T-helper 17 cell (primary cell): ENCODE measurements at places on chromosomes 11 and 22.

DNA sequence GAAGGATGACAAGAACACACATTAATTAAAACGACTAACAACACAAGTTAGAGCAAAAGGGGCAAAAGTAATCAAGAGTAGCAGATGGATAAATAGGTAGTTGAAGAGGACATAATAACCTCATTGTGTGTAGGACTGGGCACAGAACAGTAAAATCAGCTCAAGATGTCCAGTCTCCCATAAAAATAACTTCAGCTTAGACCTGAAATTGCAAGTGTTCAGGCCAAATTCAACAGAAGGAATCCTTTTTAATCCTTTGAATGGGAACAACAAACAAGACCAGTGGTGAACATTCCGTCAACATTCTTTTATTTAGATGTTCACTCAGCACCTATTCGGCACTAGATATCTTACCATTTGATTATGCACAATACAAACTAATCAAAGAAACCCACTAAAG lies 4.4 kb downstream of the MTMR2 start:
- no peak overlapping the region for H3K4me3 ChIP-seq
- DNase-seq, result no peak
- peaks cover 10% of the 10 kb centered on the region for H3K36me3 ChIP-seq
- H3K4me1 ChIP-seq, result peaks cover 19% of the 10 kb centered on the region
- no peaks in the 10 kb centered on the region for H3K27me3 ChIP-seq

GRCh38 chr11:126163074-126163700 lies 48.3 kb downstream of the RPUSD4 start:
- H3K27me3 ChIP-seq, result peaks cover 38% of the 10 kb centered on the region
- peaks cover 3% of the 10 kb centered on the region for H3K4me1 ChIP-seq
- no peaks in the 10 kb centered on the region for H3K36me3 ChIP-seq
- no peak overlapping the region for H3K4me3 ChIP-seq
- H3K27ac ChIP-seq, result no peak overlapping the region

- H3K4me3 ChIP-seq, result no peak overlapping the region
- no peak for DNase-seq
- no peaks in the 10 kb centered on the region for H3K27me3 ChIP-seq
- no peaks in the 10 kb centered on the region for H3K4me1 ChIP-seq
- no peak overlapping the region for H3K27ac ChIP-seq
Observed at GRCh38 chr11:133362156-133362555, 170.1 kb downstream of the OPCML start.

GRCh38 chr11:86456075-86456939 lies 81.6 kb downstream of the CCDC81 start:
- H3K27ac ChIP-seq, result no peak overlapping the region
- peak; percentile 27 for DNase-seq
- H3K27me3 ChIP-seq, result peaks cover 8% of the 10 kb centered on the region
- no peak overlapping the region for H3K4me3 ChIP-seq
- H3K36me3 ChIP-seq, result no peaks in the 10 kb centered on the region

- no peaks in the 10 kb centered on the region for H3K4me1 ChIP-seq
- no peaks in the 10 kb centered on the region for H3K36me3 ChIP-seq
- no peaks in the 10 kb centered on the region for H3K27me3 ChIP-seq
- DNase-seq, result no peak
- H3K27ac ChIP-seq, result no peak overlapping the region
Observed at GRCh38 chr11:116302756-116303155, 470.0 kb downstream of the BUD13 start.
